ENCODE measurements at places on chromosomes 2 and 18. TPM values are rescaled to one million over a fixed set of nuclear protein-coding genes. Genes with fewer than 3 reads are reported as not detected.

Gene NYAP2
- total RNA-seq, result not detected

Gene PLCL1
- total RNA-seq, result 0.64 TPM

GRCh38 chr2:29233428-29233827 lies 118.2 kb downstream of the CLIP4 start:
- no peak for DNase-seq

- no peak for DNase-seq
These were observed 173.8 kb downstream of the SEPTIN10 start for GRCh38 chr2:109439986-109440385.

- no peak for DNase-seq
These were observed 6.6 kb downstream of the CAPN10 start for GRCh38 chr2:240593026-240593702.

DNA sequence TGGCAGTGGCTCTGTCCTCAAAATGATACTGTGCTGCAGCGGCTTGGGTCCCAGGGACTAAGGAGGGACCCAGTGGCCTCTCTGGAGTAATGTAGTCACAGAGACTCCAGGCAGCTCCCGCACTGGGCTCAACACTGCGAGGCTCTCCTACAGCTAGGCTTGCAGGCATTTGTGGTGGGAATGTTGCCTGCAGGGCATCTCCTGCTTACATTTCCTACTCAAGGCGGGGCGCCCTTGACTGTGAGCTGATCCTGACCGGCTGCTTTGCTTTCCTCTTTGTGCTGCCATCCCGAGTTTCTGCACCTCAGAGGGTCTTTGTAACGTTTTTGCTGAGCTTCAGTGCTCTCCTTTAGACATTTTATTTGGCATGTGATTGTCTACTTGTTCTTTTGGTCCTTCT lies 177.4 kb upstream of the FN1 start:
- DNase-seq, result peak; percentile 48

- peak; percentile 17 for DNase-seq
These were observed 10.3 kb downstream of the TRIB2 start for GRCh38 chr2:12727065-12727464.

- peak; percentile 78 for DNase-seq
These were observed 100.7 kb upstream of the CYP1B1 start for GRCh38 chr2:38176619-38177021.

- DNase-seq, result peak; percentile 24
These were observed 485.4 kb downstream of the TNS1 start for GRCh38 chr2:217517402-217517801.
